ENCODE measurements at places on chromosomes 3 and 15.
A peak's percentile ranks its signal among the peaks of the same experiment; 100 is the strongest.

DNA sequence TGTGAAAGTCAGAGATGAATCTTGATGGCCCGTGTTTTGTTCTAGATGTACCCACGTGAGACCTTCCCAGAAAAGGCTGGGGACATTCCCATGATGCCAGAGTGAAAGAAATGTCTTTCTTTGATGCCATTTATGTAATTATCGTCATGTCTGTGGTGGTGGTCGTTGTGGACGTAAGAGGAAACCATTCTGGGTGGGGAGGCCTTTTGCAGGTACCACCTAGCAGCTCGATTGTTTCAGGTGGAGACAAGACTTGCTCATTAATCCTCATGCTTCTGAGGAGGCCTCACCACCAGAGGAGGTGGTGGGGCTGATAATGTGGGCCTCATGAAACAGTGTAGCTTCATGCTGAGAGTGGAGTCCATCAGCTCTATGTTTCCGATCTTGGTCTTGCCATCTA is 58.1 kb upstream of the USP3 start:
- no peak for DNase-seq

GRCh38 chr3:106014971-106015370 is 146.2 kb upstream of the CBLB start:
- DNase-seq = no peak

GRCh38 chr15:80450811-80451321 is 46.7 kb downstream of the ARNT2 start:
- no peak for DNase-seq

- peak; percentile 71 for DNase-seq
Measured at GRCh38 chr3:30539772-30540171, 66.6 kb upstream of the TGFBR2 start.

DNA sequence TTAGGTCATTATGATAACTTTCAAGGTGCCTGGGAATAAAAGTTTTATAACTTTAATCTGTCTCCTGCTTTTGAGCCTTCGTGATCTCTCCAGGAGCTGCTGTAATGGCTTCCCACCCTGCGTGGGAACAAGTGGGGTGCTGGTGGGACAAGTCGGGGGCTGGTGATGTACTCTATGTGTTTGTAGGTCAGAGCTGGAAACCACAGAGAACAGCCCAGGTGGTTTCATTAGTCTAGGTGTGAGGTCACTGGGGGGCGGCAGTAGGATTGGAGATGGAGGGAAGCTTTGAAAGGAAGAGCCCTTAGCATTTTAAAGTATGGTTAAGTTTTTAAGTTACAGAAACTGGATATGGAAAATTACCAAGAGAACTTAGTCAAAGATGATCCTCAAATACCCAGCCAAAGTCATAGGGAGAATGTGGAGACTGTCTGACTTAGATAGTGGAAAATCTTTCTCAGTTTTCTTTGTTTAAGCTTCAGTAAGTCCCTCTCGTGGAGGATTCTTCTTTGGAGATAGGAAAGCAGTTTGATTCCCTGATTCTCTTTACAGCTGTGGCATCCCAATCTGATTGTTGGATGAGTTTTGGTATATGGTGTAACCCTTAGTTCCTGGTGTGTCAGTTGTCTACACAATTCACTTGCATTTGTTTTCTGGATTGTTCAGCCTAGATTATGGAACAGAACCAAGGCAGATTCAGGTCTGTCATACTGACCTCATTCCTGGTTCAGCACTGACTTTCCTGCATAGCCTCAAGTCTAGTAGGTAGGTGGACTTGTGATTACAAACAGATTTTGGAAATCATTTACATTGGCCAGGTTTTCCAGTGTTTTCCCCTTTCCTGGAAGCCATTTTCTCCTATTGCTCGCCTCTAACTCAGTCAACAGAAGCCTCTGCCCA is 115.6 kb downstream of the FNDC3B start:
- no peak for DNase-seq

DNA sequence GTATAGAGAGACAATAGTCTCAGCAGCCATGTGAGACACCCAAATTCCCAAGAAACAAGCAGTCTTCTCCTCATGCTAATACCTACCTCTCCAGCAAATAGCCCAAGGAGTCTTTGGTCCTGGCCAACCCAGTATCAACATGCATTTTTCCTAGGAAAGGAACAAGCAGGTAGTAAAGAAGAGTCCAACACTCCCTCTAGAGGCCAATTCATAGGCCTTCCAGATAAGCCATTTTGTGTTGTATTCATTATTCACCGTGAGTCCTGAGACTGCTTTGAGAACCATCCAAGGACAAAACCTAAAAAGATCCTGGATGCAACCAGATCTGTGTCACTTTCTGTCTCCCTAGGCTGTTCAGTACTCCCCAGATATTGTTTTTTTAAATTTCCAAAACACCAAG is 63.6 kb upstream of the SNTN start:
- DNase-seq = no peak

DNA sequence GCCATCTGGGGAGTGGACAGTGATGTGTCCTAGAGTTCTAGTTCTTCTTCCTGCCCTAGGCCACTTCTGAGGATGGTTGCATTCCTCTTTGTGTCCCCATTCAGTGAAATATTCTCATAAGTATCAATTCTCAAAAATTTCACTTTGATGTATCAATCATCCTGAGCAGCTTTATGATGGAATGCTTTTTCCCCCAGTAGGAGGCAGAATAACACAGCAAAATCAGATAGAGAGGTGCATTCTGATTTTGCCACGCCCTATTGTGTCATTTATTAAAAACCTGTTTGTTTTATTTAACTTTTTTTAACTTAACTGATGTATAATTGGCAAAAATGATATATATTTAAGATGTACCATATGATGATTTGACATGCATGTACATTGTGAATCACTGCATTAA is 656.0 kb upstream of the GRM7 start:
- DNase-seq = no peak

DNA sequence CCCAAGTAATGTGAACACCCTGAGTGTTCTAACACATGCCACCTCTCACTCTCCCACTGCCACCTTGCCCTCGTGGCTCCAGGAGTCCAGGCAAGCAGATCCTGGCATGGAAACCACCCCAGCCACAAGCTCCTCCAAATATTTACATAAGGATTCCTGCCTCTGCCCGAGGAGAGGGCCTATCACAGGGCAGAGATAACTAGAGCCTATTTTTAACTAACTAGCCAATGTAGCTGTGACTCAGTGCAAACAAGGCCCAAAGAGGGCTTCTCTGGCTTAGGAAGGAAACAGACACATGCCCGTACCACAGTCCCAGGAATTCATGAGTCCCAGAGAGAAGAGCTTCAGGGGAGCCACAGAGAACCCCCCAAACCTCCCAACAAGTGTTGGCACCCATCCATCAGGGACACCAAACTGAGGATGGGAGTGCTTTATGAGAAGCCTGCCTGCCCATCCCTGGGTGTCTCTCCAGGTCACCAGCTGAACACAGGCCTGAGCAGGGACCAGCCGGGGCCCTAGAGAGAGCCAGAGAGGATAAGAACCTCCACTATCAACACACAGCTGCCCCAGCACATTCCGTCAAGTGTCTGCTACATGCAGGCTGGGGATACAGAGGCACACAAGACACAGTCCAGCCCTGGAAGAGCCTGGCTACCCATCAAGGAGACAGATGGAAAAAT is 9.2 kb downstream of the FYCO1 start:
- DNase-seq = peak; percentile 49

All from fibroblast of skin of abdomen (primary cell).